Activated CD4-positive, alpha-beta T cell treated with anti-CD3 and anti-CD28 coated beads, Interleukin-2, amount 50 U/mL, for 4 hours (primary cell): ENCODE measurements at places on chromosomes 6 and 20.

GRCh38 chr6:74256381-74256780, 560.4 kb downstream of the CD109 start:
- DNase-seq: no peak

GRCh38 chr20:46188866-46189541, 70.9 kb downstream of the CD40 start:
- DNase-seq: no peak

- no peak for DNase-seq
These were observed 146.3 kb upstream of the GJE1 start for GRCh38 chr6:141986457-141986856.

- DNase-seq: no peak
These were observed 8.5 kb upstream of the COQ3 start for GRCh38 chr6:99402448-99402847.

DNA sequence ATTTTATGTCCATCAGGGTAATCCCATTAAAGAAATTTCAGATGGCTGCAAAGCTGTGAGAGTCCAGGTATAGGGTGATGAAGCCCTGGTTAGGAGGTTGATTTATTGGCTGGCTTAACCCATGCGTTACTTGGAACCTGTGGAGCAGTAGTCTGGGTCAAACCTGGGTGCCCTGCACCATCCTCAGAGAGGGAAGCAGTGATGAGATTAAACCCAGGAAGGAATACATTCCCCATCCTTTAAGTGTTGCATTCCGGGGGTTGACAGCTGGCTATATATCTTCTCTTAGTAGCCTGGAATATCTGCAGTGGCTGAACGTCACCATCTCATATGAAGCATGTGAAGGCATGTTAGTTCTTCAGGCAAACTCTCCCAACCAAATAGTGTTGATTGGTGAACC, 44.9 kb upstream of the JAG1 start:
- no peak for DNase-seq

DNA sequence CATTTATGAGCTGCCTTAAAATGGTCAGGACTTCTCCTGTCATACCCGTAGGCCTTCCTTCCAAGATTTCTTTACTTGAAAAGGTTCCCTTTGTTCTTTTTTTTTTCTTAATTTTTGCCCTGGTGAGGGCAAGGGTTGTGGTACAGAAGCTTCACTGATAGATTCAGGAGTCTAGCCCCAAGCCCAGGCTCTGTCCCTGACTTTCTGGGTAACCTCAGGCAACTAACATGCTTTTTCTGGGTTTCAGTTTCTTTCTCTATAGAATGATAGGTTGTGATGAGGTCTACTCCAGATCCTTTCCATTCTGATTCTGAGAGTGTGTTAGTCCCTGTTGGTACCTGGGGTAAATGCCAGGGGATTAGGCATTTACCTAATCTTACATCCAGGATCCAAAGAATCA, 21.2 kb downstream of the SNPH start:
- no peak for DNase-seq

DNA sequence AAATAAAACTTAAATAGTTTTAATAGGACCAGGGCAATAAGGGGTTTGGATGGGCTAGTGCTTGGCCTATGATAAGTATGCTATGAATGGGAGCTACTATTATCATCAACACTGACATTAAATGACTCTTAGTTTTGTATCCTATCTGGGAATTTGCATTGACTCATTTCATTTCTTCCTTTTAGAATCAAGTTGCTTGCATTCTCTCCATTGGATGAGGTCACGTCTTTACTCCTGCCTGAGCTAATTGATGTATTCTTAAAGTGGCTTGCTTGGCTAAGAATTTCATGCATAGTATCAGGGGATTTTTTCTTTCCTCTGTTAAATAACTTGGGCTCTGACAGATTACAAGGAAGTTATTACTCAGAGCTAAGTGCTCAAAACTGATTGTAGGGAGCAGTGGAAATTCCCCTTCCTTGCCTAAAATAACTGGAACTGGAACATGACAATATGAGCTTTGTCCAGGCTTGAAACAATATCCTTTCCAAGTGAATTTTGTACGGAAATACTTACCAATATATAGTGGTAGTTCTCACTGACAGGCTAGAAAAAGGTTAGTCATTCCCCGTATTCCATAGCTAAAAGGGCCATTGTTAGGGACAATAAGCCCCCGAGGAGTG, 169.9 kb downstream of the BCAS1 start:
- DNase-seq: no peak

GRCh38 chr6:164075981-164076615, 661.6 kb downstream of the QKI start:
- no peak for DNase-seq

GRCh38 chr20:13028001-13028400, 19.2 kb downstream of the SPTLC3 start:
- no peak for DNase-seq

GRCh38 chr20:43839793-43840199, 74.9 kb upstream of the TOX2 start:
- DNase-seq: no peak

GRCh38 chr6:158379336-158379735, 67.1 kb downstream of the TULP4 start:
- DNase-seq: no peak

GRCh38 chr6:37862992-37863391, 43.5 kb downstream of the ZFAND3 start:
- no peak for DNase-seq

DNA sequence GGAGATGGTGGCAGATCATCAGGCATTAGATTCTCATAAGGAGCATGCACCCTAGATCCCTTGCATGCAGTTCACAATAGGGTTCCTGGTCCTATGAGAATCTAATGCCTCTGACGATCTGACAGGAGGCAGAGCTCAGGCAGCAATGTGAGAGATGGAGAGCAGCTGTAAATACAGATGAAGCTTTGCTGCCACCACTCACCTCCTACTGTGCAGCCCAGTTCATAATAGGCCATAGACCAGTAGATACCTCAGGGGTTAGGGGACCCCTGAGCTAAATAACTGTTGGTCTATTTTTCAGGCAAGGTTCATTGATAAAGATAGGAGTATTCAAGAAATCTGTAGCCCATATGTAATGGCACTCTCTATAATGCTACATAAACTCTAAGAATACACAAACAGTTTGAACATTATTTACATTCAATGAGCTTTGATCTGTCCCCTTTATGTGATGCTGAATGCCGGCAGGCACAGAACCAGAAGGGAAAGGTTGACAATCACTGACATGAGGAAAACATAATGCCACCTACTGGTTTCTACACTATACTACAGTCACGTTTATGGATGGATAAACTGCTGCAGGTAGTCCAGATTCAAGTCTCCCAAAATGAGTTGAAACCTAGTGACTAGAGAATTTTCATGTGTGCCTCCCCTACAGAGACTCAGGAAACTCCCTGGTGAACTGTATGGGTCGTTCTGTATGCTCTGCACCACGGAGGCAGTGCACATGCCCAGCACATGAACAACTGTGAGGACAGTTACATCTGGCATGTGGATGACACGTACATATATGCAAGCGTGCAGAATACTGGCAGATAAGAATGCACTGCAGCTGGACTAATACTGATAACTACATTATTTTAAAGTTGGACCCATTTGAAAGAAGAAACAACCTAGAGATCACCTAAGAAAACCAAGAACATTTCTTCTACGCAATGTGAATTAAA, 72.0 kb downstream of the DST start:
- no peak for DNase-seq

DNA sequence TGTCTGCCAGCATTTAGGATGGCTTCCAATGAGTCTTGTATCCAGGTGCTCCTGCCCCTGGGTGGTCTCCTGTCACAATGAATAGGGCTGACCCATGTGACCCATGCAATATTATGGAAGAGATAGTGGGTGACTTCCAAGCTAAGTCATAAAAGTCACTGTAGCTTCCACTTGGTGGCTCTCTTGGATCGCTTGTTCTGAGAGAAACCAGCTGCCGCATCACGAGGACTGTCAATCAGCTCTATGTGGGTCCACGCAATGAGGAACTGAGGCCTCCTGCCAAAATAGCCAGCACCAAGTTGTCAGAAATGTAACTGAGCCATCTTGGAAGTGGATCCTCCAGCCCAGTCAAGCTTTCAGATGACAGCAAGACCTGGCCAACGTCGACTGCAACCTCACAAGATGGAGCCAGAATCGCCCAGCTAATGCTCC, 14.9 kb upstream of the MATN4 start:
- DNase-seq: no peak

- no peak for DNase-seq
These were observed 57.9 kb upstream of the DACT2 start for GRCh38 chr6:168377484-168377855.

DNA sequence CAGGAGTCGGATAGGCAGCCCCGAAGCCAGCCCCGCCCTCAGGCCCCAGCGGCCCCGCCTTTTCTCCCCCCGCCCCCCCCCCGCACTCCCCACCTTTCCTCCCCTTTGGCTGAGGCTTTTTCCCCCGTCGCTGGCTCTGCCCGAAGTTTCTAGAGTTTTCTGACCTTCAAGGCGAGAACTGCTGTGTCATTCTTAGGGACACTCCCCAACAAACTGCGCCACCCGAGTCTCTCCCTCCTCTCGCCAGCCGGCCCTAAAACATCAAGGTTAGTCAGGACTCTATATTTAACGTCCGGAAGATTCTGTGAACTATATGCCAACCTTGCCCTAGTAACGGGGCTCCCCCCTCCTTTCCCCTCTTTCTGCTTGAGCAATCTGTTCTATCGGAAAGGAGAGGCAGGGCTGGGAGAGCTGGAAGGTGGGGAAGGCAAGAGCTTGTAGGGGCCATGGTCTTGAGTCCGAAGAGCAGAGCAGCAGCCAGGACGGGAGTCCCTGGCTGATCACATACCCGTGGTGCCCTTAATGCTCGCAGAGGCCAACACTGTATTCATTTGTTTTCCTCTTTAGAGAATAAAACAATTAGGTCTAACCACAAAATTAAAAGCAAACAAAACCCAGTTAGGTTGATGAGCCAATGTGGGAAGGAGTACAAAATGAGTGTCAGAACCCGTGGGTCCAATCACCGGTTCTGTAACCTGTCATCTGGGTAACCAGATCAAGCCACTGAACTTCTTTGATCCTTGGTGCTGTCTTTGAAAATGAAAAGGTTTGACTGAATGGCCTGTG, 5.3 kb upstream of the HSPA1B start:
- no peak for DNase-seq

DNA sequence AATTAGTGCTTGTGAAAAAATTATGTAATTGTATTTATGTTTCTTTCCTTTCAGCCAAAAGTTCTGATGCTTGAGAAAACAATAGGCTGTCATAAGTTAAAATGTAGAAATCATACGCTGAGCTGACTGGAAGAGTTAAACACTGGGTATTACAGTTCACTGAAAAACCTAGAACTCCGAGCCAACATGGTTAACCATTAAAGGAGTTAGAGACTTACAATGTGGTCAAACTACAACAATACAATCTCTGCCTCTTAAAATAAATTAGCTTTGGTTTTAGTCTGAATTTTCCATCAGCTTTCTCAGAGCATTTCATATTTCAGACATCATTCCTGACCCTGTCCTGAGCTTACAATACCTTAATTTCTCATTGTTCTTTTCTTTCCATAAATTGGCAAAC, 91.0 kb downstream of the COL12A1 start:
- no peak for DNase-seq

DNA sequence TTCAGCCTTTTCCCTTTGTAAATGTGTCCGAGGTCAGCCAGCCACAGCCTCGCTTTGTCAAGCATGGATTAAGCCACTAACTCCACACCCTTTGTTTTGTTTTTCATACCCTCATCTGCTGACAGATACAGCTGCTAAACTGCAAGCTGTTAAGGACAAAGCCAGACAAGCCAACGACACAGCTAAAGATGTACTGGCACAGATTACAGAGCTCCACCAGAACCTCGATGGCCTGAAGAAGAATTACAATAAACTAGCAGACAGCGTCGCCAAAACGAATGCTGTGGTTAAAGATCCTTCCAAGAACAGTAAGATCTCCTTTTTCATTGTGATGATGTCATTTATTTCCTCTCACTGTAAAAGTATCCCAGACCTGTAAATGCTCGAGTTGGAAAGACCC, 269.3 kb downstream of the ARHGAP18 start:
- no peak for DNase-seq

DNA sequence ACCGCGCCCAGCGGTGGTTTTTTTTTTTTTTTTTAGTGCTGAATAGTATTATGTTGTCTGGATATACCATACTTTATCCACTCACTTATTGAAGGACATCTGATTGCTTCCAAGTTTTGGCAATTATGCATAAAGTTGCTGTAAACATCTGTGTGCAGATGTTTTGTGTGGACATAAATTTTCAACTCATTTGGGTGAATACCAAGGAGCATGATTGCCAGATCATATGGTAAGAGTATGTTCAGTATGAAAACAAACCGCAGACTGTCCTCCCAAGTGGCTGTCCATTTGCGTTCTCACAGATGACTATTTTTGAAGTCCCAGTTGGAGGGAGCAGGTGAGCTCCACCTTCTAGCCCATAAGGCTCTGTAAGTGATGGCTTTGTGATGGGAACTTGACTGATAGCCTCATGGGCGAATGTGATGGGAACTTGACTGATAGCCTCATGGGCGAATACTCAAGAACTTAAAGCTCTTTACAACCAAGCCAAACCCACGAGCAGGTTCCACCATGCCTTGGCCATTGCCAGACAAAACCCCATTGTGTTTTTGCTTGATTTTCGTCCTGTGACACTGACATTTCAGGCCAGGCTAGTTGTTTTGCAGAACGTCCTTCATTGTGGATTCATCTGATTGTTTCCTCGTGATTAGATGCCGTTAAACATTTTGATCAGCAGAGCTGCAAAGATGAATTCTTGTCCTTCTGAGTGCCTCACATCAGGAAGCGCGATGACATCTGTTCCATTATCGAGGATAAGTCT, 51.0 kb downstream of the ZBTB2 start:
- no peak for DNase-seq

DNA sequence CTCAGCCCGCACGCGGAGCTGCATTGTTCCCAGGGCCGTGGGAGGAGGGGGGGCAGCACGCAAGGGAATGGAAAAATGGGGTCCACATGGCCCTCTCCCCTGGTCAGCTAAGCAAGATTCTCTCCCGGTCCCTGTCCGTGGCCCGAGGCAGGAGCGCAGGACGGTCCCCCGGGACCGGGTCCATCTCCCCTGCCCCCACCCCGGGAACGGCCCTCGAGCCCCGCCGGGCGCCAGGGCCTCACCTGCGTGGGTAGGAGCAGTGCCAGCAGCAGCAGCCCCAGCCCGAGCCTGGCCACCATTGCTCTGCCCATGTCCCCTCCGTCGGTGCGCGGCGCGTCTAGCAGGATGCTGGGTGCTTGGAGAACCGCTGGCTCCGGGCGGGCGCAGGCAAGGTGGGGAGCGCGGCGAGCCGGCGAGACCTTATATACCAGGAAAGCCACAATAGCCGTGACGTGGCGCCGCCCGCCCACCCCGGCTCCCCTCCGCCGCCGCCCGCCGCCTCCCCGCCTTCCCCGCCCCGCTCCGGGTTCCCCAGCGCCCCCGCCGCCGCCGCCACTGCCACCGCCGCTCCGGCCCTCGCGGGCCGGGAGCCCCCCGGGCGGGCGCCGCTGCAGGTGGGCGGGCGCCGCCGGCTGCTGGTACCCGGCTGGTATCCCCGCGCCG, at the start of gene CD24:
Gene CD24 (minus strand): TSS at position 394 of the 663 bp plus-strand sequence. CDS start 83 bp downstream, at position 311.
- DNase-seq: no peak
